ENCODE measurements at places on chromosomes 5 and 9.
A peak's percentile ranks its signal among the peaks of the same experiment; 100 is the strongest.

DNA sequence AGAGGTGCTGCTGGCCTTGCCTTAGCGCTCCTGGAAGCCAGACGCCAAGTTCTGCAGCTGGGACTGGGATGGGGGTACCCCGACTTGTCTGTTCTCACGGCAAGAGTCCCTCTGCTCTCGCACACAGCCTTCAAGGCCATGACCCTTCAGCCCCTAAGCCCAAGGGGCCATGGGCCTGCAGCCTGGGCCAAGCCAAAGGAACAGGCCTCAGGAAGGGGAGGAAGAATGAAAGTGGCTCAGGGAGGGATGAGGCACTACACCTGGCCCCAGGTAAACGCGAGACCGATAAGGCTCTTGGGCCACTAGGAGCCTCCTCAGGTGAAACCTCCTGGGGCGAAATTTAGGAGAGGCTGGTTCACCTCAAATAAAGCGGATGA, 3.9 kb downstream of the EBF1 start:
- DNase-seq = no peak

DNA sequence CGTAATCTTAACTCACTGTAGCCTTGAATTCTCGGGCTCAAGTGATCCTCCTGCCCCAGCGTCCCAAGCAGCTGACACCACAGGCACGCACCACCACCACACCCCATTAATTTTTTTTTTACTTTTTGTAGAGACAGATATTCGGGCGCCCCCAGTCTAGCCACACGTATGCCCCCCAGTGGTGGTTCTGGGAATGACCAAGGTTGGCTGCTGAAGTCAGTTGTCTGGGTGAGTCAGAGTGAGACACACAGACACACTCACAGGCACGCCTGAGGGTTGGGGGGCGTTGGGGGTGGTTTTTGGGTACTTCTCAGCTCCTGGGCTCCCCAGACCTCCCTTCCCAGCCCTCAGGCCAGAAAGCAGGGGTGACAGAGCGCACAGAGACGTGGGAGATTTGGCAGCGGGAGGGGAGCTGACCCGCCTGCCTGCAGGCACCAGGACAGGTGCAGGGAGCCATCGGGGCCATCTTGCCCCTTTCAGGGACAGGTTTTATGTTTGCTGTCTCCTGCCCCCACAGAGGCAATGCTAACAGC, 4.2 kb upstream of the ENTPD8 start:
- DNase-seq = peak; percentile 80

DNA sequence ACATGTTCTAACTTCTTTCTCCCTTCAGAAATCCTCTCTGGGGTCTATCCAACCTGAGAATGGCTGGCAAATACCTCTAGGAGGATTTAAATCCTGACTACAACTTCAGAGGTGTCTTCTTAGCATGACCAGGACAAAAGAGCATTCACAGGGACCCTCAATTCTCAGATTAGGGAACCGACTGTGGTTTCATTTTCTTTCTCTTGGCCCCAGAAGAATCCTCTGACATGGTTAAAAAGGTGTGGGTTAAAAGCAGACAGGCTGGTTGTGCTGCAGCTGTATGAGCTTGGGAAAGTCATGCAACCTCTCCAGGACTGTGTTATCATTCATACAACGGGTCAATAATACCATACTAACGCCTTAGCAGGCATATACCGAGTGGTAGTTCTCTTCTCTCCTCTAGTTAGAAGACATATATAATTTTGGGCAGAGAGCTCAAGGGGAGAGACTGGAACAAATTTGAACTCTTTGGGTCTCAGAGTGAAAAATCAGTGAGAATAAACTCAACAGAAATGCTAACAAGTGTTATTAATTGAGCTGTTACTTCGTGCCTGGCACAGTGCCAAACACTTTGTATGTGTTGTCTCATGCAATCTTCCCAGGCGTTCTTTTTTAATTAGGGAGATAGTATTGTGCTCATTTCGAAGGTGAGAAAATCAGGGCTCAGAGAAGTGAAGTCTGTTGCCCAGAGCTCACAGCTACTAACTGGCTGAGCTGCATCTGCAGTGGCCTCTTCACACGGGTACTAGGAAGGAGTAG, 35.2 kb downstream of the INSYN2B start:
- DNase-seq = no peak

GRCh38 chr5:81782811-81783210, 31.9 kb upstream of the SSBP2 start:
- no peak for DNase-seq

DNA sequence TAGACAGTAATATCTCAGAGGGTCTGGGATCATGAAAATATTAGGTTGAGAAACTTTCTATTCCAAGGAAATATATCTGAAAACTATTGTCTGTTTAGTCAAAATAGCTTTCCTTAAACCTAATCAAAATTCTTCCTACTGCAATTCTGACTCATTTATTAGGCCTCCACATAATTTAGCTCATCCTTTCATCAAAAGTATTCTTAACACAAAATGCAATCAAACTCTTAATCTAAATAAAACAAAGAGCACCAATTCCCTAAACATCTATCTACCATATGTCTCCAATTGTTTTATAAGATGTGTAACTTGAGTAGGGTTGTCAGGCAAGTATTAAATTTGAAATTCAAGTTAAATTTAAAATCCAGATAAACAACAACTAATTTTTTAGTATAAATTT, 142.1 kb downstream of the PLK2 start:
- no peak for DNase-seq

GRCh38 chr9:18490641-18491370, 16.9 kb downstream of the ADAMTSL1 start:
- no peak for DNase-seq

GRCh38 chr5:135393229-135393628, 5.8 kb downstream of the MACROH2A1 start:
- DNase-seq = peak; percentile 36

- no peak for DNase-seq
Observed at GRCh38 chr5:130287438-130287837, 383.2 kb downstream of the CHSY3 start.

DNA sequence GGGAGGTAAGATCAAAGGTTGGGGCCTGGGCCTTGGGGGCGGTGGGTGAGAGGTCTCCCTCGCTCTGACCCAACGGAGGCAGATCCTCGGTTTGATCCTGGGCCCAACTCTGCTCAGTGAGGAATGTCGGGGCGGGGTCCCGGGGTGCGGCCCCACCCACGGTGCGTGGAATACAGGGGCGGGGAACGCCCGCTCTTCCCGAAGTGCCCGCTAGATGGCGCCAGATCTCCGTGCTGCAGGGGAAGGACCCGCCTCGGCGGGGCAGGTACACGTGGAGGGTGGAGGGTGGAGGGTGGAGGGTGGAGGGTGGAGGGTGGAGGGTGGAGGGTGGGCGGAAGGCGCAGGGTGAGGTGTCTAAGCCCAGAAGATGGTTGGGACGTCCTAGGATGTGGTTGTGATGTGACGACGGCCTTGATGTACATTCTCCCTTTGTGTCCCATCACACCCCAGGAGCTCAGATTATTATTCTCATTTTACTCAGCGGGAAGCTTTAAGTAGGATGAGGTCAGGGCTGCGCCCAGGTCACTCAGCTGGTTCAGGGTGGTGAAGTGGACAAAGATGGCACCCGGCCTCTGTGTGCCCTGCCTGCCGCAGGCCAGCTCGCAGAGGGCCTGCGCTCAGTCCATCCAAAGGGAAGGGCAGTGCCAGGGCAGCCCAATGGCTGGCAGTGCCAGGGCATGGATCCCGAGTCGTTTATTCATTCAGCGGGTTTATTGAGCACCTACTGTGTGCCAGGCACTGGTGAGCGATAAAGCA, 9.4 kb upstream of the RPS14 start:
- DNase-seq = peak; percentile 75

DNA sequence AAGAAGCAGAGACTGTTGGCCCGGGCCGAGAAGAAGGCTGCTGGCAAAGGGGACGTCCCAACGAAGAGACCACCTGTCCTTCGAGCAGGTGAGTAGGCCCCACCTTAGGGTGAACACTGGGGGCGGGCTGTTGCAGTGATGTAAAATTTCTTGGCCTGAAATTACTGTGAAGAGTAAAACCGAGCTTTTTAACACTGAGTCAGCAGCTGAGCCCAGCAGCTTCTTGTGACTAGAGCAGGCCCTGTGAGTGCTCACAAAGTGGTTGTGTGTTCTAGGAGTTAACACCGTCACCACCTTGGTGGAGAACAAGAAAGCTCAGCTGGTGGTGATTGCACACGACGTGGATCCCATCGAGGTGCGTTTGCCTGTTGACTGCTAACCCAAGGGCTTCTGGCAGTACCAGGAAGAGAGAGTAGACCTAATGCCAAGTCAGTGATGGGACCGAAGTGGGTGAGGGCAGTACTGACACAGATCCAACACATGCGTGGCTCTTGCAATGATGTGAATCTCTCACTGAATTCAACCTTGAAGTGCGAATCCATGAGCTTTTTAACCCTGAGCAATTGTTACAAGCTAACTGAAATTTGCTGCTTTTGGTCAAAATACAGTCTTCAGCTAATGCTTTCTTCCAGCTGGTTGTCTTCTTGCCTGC, 2.1 kb downstream of the RPL7A start:
- DNase-seq = no peak

- DNase-seq = peak; percentile 62
Observed at GRCh38 chr9:94603259-94604160, 9.9 kb upstream of the FBP2 start.

- DNase-seq = no peak
Observed at GRCh38 chr9:72382405-72382804, 17.4 kb upstream of the ZFAND5 start.

- DNase-seq = no peak
Observed at GRCh38 chr9:90974643-90975245, 173.1 kb downstream of the SYK start.

- DNase-seq = peak; percentile 32
Observed at GRCh38 chr9:126893079-126893478, 21.5 kb upstream of the RALGPS1 start.

DNA sequence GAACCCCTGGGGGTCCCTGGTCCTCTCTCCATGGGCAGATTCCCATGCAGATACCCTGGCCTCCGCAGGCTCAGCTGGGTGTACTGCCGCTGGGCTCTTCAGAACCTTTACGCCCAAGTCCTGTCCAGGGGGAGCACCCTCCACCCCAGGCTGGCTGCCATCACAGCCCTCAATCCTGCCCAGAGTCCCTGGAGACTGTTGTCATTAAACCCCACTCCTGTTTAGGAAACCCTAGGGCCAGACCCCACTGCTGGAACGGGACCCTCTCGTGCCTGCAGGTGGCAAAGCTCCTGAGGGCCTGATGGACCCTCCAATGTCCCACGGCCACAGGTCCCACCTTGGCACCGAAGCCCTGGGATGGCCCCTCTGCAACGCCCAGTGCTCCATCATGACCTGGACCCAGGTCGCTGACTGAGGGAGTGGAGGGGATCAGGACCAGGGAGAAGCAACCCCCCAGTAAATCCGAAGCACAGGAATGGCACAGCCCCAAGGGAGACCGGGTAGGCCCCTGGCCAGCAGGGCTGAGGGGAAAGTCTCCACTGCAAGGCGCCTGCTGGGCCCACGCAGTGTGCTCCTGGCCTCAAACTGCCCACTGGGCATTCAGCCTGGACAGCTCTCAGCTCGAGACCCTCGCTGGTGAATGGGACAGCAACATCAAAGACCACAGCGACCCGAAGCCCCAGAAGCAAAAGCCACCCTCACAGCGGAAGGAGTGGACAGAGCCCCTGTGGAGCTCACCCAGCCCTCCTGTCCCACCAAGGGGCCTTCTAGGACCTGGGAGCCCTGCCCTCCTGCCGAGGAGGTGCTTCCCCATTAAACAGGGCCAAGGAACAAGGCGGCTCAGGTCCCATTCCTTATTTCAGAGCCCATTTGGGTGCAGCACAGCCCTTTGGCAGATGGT, 8.3 kb downstream of the ZDHHC11B start:
- no peak for DNase-seq

DNA sequence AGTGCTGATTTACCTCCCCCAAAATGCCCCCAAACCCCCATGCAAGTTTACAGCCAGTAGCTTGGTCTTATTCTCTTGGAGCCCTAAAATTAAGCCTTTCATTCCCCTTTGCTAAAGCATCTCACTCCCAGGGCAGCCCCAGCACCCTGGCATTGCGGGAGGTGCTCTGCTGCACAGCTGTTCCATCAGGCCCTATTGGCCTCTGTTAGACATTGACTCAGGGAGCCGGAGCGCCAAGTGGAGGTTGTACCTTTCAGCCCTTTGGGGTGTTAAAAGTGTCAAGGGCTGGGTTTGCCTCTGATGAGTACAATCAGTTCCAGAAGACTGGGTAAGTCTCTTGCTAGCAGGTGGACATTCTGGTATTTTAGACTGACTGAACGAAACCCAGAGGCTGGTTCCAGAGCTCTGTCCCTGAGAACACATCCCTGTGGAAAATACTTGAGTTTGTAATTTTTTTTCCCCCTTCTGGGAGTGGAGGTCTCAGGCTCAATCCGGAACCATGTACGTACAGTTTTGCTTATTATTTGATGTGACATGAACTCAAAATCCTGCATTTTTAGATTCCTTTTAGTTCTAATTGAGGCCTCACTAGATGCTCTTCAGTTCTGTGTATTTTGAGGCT, 102.4 kb downstream of the UBE2R2 start:
- DNase-seq = no peak

DNA sequence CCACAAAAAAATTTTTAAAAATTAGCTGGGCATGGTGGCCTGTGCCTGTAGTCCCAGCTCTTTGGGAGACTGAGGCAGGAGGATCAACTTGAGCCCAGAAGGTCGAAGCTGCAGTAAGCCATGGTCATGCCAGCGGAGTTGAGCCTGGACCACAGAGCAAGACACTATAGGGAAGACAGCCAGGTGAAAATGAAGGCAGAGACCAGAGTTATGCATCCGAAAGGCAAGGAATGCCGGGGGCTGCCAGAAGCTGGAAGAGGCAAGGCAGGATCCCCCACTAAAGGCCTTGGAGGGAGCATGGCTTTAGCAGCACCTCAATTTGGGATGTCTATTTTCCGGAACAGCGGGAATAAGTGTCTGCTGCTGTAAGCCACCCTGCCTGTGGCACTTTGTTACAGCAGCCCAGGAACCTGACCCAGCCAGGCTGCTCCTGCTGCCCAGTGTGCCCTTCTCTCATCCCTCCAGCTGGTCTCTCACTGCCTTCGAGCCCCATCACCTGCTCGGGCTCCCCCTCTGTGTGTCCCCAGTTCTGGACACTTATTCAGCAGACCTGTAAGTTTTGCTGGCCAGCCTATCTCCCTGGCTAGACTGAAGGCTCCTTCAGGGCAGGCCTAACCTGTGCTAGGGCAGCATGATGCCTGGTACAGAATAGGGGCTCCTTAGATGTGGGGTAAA, 16.8 kb upstream of the JADE2 start:
- DNase-seq = no peak

DNA sequence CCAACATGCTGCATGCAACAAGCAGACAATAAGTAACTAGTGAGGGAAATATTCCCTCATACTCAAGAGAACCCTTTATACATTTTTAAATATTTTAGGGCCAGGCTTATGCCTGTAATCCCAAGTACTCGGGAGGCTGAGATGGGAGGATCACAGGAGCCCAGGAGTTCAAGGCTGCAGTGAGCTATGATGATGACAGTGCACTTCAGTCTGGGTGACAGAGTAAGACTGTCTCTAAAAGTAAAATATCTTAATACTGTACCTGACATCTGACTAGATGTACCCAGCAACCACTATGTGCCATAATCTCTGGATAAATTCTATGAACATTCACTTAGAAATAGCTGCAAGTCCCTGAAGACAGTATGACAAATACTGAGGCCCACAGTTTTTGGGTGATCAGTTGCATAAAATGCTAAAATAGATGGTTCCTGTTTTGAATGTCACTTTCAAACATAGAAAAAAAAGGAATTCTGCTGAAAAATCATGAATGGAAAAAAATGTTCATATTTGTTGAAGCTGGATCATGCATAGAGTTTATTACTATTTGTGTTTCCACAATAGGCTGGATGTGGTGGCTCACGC, 2.0 kb upstream of the C5orf15 start:
- DNase-seq = no peak

GRCh38 chr5:158610051-158610415, 489.7 kb downstream of the EBF1 start:
- no peak for DNase-seq

- no peak for DNase-seq
Observed at GRCh38 chr9:133101356-133102189, 19.5 kb downstream of the RALGDS start.

Measured in KBM-7 (cell line).